SK-N-SH treated with all-trans-retinoic acid at 6 μM for 48 hours (cell line): ENCODE measurements at places on chromosomes 5 and 9.

DNA sequence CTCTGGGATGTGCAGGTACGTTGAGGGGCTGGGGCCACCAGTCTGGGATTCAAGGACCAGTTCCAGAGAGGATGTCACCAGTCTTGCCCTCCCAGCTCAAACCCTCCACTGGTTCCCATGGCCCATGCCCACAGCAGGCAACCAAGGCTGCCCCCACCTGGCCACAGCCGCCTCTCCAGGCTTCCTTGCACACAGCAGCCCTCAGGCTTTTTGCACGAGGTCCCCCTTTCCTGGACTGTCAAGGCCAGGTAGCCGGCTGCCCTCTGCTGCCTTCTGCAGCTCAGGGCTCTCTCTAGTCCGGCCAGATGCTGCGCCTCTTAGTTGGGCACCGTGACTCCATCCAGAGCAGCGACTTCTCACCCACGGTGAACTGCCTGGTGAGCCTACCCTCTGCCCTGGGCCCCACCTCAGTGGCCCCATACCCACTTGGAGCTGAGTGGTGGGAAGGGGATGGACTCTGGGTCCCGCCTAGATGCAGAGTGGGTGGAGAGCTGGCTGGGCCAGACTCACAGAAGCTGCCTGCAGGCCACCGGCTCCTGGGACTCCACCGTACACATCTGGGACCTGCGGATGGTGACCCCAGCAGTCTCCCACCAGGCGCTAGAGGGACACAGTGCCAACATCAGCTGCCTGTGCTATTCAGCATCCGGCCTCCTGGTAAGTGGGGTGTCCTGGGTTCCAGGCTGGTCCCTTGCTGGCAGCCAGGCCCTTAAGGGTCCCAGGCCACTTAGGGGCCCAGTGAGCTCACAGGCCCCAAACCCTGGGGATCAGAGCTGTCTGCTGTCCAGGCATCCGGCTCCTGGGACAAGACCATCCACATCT lies 2.9 kb downstream of the WDR38 start:
- peak; percentile 62 for ATAC-seq

GRCh38 chr5:154236-154635 lies 37.1 kb upstream of the LRRC14B start:
- no peak for ATAC-seq

DNA sequence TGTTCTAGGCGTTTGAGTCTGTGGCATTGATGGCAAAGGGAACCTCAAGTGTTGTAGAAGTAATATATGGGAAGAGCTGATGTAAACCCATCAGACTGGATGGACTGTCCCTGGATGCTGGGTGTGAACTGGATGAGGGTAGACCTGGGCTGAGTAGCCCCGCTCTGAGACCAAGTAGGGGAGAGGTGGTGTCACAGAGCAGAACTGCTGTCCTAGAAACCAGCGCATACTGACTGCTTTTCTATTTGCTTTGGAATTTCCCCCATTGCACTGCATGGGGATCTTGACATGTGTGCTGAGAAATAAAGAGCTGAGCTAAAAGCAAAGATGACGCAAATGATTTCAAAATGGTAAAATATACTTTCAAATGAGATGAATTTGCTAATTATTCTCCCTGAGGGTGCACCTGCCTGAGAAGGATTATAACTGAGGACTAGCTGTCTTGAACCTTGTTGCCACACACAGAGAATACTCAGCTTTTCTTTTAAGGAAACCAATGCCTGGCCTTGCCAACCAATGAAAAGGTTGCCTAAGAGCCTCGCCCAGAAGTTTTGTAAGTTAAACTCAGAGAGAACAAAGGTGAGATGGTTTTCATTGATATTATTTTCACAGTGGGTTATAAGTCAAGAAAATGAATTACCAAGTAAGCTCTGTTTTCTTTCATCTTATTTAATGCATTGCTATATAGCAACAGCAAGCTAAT lies 44.8 kb downstream of the NIM1K start:
- ATAC-seq = no peak

- ATAC-seq = peak; percentile 73
Measured at GRCh38 chr9:86994231-86994630, 46.9 kb upstream of the GAS1 start.

DNA sequence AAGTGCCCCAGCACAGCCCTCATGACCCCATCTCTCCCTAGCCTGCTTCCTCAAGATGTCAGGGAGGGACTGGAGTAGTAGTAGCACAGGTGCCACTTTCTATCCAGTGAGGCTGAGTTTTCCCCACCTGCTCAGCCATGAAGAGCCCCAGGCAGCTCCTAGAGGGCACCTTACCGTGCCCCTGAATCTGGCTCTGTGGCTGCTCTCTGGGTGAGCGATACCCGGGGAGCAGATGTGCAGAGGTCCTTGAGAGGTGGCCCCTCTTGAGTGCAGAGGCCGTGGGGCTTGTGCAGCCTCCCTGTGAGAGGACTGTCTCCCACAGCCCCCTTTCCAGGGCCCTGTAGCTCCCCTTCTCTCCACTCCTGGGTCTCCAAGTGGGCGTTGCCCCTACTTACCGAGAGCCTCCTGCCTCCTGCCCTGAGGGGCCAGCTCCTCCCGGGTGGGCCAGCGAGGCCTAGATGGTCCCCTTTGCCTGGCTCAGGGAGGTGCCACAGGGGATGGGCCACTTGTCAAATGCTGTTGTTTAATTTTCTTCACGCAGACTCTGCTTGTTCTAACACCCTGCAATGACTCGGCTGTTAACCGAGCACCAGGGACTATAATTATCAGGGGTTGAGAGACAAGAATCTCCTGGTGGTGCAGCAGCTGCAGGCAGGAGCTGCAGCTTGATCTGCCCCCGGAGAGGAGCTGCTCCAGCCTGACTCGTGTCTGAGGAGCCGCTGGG lies 29.6 kb upstream of the PITX1 start:
- no peak for ATAC-seq

DNA sequence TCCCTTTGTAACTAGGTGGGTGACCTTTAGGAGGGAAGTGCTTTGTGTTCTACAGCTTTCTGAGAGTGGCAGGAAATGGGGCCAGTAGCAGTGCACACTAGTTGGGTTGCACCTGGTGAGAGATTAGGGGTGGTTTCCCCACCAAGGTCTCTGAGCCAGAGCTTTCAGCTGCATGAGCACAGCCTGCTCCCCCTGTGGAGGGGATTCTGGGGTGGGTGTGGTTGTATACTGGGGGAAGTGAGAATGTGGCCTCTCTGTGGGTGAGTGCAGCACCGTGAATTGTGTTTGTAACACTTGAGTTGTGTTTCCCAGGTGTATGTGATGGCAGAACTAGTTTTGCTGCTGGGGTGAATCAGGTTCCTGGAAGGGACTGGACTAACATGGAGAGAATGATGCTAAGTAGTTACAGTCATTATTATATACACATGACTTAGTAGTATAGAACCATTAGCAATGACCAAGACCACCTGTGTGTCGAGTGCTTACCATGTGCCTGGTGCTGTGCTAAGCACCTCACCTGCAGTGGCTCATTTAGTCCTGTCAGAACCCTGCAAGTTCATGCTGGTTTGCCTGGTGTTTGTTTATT lies 11.8 kb upstream of the CXXC5 start:
- ATAC-seq = no peak
